ENCODE measurements at places on chromosomes 11 and 22.

- peak; percentile 96 for DNase-seq
Measured at GRCh38 chr11:68012843-68013610, 2.9 kb downstream of the ALDH3B1 start.

- DNase-seq = no peak
Measured at GRCh38 chr11:10708131-10708530, 14.6 kb upstream of the IRAG1 start.

DNA sequence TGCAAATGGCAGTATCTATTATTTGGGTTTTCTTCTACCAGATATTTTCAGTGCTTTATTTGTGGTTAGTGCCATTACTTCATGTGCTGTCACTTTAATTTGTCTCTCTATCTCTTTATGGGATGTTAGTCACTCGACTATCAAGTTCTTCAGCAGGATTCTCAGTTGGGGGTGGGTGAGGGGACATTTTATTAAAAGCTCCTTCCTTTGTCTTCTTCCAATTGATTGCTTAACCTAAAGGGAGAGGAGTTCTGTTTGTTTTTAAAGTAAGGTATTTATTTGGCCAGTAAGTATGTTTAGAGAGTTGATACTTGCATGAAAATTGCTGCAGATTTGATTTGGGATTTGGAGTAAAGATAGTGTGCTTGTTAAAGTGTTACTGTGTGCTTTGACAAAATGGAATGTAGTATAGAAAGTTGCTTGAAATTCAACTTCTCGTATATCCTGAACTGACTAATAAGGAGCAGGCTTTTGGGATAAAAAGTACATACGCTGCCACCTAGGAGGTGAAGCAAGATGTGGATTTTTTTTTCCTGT, 10.3 kb downstream of the YAP1 start:
- no peak for DNase-seq

- DNase-seq = no peak
Measured at GRCh38 chr11:12269446-12270214, 107.7 kb upstream of the PARVA start.

DNA sequence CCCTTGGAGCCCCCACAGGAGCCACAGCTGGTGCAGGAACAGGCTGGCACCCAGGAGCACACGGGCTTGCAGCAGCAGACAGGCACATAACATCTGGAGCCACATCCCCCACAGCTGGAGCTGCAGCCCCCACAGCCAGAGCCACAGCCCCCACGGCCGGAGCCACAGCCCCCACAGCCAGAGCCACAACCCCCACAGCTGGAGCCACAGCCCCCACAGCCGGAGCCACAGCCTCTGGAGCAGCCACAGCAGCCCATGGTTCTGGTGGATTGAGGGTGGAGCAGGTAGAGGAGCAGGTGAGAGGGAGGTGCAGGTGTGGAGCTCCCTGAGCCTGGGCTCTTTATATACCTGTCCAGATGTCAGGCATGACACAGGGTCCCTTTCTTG, at the start of gene KRTAP5-2:
TSS of gene KRTAP5-2 (minus strand) at position 301 of the 387 bp plus-strand sequence. CDS start at position 257, 44 bp downstream.
- no peak for DNase-seq
